Cortex of kidney (tissue), 1 donor: ENCODE measurements at places on chromosomes 3 and 15.

DNA sequence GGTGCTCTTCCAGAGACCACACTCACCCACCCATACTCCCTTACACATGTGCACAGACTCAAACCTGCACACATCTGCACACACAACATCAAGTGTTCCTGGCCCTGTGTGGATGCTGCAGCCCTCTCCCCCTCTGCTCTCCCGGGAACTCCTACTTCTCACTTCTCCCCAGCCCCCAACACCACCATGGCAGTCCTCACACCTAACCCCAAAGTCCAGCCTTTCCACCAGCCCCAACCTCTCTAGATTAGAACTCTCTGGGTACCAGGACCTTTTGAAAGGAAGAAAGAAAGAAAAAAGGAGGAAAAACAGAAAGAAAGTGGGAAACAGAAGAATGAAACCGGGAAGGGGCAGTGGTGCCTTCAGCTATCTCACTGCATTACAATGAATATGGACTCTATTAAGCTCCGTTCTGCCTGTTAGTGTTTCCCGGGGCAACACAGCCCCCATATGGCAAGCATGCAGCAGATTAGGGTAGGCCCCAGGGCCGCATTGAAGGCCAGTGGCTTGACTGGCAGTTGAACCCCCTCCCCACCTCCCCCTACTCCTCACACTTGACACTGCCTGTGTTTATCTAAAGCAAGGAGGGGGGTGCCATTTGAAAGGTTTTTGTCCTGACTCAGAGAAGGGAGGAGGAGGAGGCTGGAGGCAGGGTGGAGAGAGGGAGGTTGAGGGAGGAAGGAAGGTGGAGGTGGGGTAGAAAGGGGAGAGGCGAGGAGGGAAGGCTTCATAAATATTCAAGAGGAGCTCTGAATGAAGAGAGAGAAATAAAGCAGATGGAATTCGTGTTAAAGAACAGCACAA is 30.1 kb downstream of the BOC start:
- DNase-seq: no peak

- no peak for DNase-seq
Measured at GRCh38 chr3:18680758-18681157, 255.6 kb upstream of the SATB1 start.

- no peak for DNase-seq
Measured at GRCh38 chr3:53254509-53255422, 1.1 kb downstream of the TKT start.

GRCh38 chr3:23859839-23860382 is 54.2 kb downstream of the UBE2E1 start:
- no peak for DNase-seq

GRCh38 chr15:66830358-66830757 is 128.3 kb downstream of the SMAD6 start:
- no peak for DNase-seq

GRCh38 chr3:20930034-20930433 is 744.0 kb upstream of the SGO1 start:
- DNase-seq: no peak

DNA sequence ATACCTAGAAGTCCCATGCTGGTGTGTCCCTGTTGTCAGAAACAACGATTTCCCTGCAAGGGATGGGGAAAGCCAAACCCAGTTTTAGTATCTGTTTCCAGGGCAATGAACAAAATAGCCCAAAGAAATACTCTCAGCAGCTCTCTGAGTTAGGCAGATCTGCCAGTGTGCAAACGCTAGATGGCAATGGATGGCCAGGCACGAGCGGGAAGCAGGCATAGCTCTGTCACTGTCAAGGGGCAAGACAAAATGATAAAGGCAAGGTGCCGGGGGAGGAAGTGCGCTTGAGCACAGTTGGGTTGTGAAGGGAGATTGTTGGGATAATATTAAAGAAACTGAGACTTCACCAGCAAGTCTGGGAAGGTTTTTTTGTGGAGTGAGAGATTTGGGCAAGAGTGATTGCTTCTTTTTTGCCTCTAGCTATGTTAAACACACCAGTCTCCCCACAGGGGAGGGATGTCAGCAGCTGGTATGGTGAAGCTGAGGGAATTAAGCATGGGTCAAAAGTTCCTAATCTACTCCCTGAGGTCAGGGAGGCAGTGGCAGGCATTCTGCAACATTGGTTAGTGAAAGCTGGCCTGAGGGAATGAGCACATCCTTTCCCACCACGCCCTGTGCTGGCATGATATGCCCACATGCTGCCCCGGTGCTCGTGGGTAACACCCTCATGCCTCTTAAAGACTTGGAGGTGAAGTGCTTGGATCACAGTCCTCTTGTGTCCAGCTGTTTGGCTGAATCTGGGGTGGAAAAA is 117.5 kb downstream of the PDCD6IP start:
- DNase-seq: no peak

- no peak for DNase-seq
Measured at GRCh38 chr15:77295446-77295845, 124.5 kb downstream of the PEAK1 start.
